ENCODE measurements at places on chromosomes 1 and 21.

- DNase-seq: no peak
Measured at GRCh38 chr1:48051466-48052126, 54.4 kb upstream of the TRABD2B start.

DNA sequence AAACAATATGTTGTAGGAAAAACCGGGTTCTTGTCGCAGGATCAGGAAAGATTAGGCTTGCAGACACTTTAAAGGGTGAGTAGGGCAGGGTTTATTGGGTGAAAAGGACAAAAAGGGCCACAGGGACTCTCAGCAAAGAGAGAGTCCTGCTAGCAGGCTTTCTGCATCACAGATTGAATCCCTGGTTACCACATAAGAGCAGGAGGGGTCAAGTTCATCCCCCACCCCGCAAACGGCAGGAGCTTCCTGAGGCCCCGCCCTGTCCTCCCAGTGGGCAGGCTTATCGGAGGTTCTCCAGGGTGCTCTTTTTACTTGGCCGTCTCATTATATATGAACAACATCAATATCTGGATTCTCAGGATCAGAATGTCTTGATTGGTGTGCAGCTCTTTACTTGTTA, 47.7 kb downstream of the SYCP1 start:
- DNase-seq: no peak

- DNase-seq: no peak
Measured at GRCh38 chr1:22290157-22290556, 147.3 kb upstream of the WNT4 start.

DNA sequence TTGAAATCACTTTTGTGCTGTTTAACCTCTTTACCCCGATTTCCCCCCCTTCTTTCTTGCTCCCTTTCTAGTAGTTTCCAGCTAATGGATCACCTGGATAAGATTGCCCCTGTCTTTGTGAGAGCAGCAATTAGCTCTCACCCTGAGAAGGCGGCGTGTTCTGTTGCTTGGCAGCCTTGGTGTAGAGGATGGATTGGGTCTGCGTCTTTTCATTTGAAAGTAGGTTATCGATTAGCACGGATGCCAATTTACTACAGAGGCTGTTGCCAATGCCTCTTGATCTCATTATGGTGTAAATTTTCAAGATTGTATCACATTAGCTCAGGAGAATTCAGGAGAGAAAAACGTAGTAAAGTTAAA, 26.4 kb downstream of the KIF26B start:
- no peak for DNase-seq

DNA sequence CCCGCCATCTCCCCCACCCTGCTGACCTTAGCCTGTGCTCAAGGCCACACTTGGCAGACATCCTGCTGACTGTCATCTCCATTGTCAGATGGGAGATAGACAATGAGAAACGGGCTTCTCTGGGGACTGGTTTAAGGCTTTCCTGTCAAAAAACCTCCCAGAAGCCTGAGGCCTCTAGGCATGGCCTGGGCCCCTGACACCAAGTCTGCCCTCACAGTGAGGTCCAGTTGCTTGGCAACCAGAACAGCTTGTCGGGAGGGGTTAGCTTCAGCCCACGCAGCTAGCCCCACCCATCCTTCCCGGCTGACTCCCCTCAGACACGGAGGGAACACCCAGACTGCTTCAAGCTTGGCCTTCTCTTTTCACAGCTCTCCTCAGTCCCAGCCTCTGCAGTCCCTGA, 11.0 kb downstream of the PLEKHA6 start:
- no peak for DNase-seq

DNA sequence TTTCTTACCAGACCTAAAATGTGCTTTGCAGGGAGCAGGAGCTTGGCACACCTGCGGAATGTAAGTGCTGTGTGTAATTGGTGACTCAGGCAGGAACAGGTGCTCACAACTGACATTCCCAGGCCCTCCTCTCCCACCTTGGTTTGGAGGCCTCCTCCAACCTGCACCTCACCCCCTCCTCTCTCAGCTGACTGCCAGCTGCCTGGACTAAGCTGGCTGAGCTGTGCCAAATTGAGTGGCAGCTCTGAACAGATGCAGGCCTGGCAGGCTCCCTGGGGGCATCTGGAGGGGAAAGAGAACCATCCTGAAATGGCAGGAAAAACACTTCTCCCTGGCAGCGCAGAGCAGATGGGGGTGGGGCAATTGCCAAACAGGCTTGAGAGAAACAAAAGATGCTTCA, 91.7 kb upstream of the PGBD5 start:
- DNase-seq: no peak

GRCh38 chr1:27306892-27307761, 14.8 kb upstream of the TMEM222 start:
- no peak for DNase-seq

- no peak for DNase-seq
Measured at GRCh38 chr21:25980710-25981109, 189.9 kb downstream of the APP start.

DNA sequence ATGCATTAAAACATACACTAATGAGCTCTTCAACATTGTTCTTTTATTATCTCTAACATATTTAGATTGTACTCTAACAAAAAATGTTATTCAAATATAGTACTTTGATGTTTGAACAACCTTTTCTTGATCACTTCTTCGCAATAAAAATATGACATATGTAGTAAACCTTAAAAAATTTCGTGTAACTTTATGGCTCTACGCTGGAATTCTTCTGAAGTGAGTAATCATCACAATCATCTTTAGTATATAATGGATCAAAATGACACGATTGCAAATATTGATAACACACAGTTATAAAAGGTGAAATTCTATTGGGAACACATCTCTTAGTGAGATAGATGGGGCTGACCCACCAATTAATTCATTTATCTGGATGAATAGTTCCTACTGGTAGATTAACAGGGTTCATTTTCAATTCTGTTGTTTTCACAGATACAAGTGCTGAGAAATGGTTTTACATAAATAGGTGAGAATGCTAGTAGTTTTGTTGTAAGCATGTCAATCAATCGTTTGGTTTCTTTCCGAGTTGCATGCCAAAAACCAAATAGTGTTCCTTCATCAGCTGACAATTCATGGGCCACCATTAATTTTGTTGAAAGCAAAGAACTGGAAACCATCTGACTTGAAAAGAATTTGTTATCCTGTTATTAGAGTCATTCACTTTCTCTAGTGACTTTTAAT, 1.5 kb upstream of the ZMPSTE24 start:
- DNase-seq: no peak

DNA sequence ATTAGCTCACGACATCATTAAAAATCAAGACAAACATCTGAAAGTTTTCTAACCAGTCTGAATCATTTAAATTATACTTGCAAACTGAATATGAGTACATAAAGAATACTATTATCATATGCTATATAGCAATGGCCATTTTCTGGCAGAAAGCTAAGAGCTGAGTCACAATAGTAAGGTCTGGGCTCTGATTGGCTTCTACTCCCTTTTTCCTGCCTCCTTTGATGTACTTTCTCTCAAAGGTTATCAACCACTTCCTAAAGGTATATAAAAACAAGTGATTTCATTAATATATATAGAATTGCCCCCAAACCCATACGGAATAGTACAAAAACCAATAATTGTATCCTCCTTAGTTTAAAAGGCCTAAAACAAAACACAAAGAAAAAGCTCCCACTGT, 7.0 kb downstream of the KCNA3 start:
- DNase-seq: no peak

- no peak for DNase-seq
Measured at GRCh38 chr1:39992234-39992633, 37.3 kb downstream of the MFSD2A start.

DNA sequence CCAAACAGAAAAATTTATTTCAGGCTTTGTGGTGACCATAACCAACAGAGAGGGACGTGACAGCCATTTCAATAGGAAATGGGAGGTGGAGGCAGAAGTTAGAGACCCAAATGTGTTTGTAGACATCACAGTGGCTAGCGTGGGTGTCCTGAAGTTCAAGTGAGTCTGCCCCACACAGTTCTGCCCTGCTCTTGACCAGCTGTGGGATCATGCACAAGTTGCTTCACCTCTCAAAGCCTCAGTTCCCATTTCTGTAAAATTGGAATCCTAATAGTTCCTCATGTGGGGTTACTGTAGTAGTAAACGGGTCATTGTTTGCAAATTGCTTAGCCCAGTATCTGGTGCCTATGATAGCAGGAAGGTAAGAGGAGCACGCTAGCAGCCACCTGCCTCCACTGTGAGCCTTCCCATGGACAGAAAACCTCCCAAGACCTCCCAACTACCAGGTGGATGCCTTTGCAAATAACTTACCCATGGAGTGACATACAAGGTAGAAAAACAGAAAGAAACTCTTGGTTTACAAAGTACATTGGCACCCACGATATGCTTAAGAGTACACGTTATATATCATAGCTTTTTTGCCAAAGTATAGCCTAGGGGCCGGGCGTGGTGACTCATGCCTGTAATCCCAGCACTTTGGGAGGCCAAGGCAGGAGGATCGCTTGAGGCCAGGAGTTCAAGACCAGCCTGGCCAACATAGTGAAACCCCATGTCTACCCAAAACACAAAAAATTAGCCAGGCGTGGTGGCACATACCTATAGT, 29.1 kb downstream of the FHAD1 start:
- DNase-seq: no peak

- DNase-seq: no peak
Measured at GRCh38 chr1:178692564-178693327, 32.3 kb upstream of the RALGPS2 start.

GRCh38 chr1:232687304-232687703, 57.4 kb upstream of the SIPA1L2 start:
- DNase-seq: no peak

DNA sequence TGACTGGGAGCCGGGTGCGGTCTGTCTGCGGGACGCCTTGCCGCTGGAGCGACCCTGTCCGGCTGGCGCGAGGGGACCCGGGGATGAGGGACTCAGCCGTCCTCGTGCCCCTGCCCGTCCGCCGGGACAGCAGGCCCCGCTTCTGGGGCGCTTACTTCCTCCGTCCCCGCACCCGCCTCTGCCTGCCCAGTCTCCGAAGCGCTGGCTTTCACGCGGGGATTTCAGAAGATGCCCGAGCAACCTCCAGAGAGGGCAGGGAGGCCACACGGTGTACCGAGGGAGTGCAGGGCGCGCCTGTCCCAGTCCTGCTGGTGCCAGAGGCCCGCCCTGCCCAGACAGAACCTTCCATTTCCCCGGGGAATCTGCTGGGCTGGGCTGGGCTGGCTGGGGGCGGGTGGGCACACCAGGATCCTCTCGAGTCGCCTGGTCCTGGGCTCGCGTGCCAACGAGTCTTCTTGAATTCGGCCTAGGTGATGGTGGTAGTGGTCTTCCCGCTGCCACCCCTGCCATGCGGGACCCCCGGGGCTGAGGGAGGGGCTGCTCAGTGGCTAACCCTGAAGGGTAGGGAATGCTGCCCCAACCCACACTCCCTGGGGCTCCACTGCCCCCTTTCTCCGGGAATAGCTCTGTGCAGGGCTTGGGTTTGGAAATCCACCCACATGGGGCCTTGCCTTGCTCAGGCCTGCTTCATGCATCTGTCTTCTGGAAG, 2.5 kb upstream of the TRPM2 start:
- no peak for DNase-seq

DNA sequence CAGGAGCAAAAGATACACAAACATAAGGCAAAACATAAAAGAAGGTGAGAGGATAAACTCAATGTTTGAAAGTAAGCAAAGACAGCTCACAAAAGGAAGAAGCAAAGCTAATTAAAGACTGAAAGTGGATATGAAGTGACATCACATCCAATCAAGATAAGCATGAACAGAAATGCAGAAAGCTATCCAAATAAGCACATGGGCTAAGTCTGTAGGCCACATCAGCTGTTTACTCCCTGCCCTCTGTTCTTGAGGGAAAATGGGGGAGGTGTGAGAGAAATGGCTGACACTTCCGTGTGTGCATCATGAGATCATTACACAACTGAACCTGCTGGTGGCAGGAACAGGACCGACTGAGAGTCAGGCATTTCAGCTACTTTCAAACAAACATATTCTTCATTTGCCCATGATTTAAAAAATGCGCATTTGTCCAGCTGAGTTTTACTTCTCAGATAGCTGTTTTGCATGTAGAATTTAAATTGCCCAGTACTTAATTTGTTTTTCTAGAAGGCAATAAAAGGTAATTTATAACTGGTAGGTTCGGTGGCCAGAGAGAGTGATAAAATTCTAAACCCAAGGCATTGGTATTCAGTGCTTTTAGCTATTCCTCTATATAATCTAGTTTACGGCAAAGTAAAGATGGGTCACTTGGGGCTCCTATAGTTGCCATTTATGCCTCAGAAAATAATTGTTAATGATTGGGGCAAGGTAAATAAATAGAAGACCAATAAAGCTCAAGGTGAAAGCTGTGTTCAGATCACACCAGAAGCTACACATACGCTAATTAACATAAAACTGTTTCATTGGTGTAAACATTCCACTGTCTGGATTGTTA, 27.2 kb upstream of the MAN1A2 start:
- no peak for DNase-seq

DNA sequence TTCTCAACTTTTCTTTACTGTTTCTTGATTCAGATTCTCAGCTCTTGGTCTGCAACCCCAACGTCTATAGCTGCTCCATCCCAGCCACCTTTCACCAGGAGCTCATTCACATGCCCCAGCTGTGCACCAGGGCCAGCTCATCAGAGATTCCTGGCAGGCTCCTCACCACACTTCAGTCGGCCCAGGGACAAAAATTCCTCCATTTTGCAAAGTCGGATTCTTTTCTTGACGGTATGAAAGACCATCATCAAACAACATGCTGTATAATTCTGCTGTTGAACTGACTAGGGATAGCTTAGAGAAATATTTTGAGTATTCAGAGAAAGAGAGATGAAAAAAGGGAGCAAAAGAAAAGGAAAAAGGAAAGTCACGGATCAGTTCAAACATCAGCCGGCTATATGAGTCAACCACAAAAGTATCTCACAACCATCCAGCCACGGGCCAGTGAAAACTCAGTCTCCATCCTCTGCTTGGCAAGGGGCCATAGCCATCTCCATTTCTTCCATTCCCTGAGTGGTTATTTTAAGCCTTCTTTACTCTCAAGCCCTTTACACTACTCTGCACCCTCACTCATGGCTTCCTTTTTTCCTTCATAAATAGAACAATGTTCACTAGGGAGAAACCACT, 14.1 kb downstream of the DNASE2B start:
- DNase-seq: no peak

Measured in NCI-H1417 treated with DMSO at 0.1 percent for 48 hours (cell line).